ENCODE measurements at places on chromosomes 1 and 21.

- DNase-seq, result no peak
Measured at GRCh38 chr1:58629031-58629462, 52.0 kb upstream of the TACSTD2 start.

GRCh38 chr21:43348801-43349261, 78.1 kb downstream of the SIK1 start:
- no peak for DNase-seq

- DNase-seq, result no peak
Measured at GRCh38 chr1:196654271-196654670, 2.4 kb downstream of the CFH start.

- no peak for DNase-seq
Measured at GRCh38 chr1:53345996-53346813, 18.3 kb upstream of the LRP8 start.

DNA sequence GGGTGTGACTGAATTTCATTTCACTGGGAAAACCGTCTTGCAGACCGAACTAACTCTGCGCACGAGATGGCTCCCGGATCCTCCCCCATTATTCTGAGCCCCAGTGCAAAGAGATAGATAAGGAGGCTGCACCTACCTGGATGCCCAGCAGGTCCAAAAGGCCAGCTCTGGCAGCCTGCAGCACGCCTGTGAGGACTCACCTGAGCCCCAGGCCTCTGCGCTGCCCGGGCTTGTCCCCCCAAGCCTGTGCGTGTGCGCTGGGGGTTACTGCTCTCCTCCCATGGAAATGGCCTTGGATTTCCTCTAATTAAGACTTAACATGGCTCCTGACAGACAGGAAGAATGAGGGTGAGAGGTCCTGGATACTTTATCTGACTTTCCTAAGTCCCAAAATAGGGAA, 83.4 kb downstream of the MDM4 start:
- no peak for DNase-seq

- no peak for DNase-seq
Measured at GRCh38 chr1:59107516-59107915, 189.4 kb upstream of the FGGY start.

GRCh38 chr1:108747171-108747850, 837 bp downstream of the STXBP3 start:
- DNase-seq, result peak; percentile 48

DNA sequence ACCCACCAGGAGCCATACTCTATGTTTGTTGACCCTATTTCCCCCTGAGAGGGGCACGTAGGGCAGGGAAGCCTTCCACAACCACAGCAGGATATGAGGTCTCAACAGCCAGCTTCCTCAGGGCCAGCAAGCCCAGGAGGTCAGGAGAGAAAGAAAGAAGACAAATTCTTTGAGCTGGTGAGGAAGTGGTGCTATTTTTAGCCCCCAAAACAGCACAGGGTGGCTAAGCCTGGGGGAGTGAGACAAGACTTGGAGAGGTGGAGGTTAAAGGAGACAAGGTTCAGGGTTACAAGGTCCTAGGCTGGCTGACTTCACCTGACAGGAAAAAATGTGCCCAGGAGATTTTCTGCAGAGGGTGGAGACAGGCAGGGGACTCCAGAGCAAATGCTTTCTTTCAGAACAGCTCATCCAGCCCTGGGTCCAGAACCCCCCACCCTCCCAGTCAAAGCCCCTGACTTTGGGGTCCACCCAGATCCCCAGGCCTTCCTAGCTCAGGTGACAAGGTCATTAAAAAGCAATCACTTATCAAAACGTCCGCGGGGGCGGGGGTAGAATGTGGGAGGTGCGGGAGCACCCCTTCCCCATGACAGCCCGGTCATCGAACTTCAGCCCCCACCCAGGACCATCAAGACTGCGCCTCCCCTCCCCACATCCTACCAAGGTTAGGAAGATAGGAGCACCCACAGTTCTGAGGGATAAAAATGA, 1.3 kb downstream of the SV2A start:
- no peak for DNase-seq

DNA sequence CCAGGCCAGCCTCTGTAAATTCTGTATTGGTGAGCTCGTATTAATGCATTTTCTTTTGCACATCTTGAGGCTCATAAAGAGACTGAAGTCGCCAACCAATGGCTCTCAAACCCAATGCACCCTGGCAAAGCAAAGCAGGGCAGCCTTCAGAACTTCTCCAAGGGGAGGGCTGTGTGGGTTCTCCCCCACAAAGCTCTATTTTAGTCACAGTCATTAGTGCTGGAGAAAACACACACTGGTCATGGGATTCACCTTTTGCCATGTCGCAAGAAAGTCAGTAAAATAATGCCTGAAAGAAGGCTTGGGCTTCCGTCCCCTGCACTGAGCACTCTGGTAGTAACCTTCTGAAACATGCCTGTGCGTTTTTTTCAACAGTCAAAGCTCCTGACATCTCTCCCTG, 26.3 kb upstream of the ATF3 start:
- DNase-seq, result no peak

DNA sequence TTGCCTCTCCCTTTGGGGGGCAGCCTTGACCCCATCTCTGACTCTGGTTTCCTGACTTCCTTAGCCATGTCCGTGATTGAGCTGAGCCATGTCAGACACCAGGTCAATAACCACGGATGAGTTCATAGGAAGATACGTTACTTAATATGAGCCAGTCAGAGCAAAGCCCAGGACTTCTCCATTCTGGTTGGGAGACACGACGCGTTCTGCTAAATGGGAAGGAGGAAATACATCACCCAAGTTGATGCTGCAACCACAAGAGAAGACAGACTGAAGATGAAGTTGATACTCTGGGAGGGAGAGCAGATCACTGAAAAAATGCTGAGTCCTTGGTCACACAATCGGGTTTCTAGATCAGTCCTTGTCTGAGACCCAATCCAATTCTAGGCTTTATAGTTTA, 90.9 kb downstream of the MATN1 start:
- no peak for DNase-seq

Data from AG09319 (cell line).